ENCODE measurements at places on chromosomes 11 and 22. TPM values are rescaled to one million over a fixed set of nuclear protein-coding genes. Genes with fewer than 3 reads are reported as not detected.

Gene ST13
- 65.5 TPM for total RNA-seq

Gene TOLLIP
- 34.2 TPM for total RNA-seq

Gene FGF4
- total RNA-seq: not detected

Gene MUC5AC
- not detected for total RNA-seq

Gene SELENOM
- 96.8 TPM for total RNA-seq

Gene NXPE2
- total RNA-seq: not detected

Gene PHF21B
- total RNA-seq: not detected

Gene SHISA8
- total RNA-seq: not detected

All from mesangial cell (primary cell).